ENCODE measurements at places on chromosomes 12 and 14.
A peak's percentile ranks its signal among the peaks of the same experiment; 100 is the strongest.

- no peak for DNase-seq
Measured at GRCh38 chr14:55129086-55129427, at the start of gene LGALS3. Gene LGALS3 (plus strand): TSS chr14:55129252. CDS start chr14:55137374, 8,122 bp downstream.

DNA sequence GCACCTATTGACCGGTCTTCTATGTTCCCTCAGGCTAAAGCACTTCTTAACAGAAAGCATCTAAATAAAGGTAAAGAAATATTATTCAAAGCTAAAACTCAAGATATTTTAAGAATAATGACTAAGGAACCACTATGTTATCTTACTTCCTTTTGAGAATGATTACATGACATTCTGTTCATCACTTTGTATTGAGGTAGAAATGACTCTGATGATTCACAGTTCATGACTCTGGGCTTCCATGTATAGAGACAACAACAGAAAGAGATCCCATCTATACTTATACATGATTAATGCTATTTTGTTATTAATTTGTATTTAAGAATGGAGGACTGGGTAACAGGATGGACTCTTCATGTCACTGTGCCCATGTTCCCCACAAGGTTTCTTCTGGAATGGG, 218.3 kb upstream of the OR4E1 start:
- no peak for DNase-seq

GRCh38 chr14:78018283-78018682, 151.9 kb upstream of the NRXN3 start:
- DNase-seq: no peak

- DNase-seq: no peak
Measured at GRCh38 chr14:103862393-103862782, 15.0 kb upstream of the PPP1R13B start.

- no peak for DNase-seq
Measured at GRCh38 chr14:24439830-24440605, 2.6 kb downstream of the SDR39U1 start.

DNA sequence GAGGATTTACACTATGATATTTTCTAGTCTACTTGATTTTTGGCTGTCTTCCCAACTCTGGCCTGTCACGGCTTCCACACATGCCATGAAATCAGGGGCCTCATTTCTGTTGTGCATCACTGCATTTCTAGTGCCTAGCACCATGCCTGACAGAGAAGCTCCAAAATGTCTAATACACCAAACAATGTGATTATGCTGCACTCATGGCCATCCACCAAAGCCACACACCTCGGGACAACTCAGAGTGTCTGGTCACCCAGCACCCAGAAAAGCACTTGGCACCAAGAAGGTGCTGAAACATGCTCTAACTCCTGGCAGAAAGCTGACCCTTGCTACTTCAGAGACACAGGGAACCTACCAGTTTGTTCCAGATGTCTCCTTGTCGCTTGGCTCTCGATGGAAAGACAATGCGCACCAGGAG, 11.3 kb downstream of the GCN1 start:
- no peak for DNase-seq

DNA sequence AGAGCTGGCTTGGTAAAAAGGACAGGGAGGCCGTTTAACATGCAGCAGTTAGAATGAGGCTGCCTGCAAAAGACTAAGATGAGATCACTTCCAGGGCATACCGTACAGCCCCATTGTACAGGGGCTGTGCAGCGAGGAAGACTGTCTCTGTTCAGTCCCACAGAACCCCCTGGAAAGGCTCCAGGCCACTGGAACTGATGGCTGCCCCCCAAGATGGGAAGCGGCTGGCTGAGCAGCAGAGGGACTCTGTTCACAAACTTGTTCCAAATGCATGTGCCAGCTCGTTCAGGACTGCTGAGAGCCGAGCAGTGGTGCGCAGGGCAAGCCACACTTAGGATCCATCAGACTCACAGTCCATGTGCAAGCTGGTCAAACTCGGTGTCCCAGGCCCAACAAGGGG, 82.9 kb downstream of the CHGA start:
- no peak for DNase-seq

GRCh38 chr14:81625343-81625742, 91.7 kb upstream of the SEL1L start:
- no peak for DNase-seq

DNA sequence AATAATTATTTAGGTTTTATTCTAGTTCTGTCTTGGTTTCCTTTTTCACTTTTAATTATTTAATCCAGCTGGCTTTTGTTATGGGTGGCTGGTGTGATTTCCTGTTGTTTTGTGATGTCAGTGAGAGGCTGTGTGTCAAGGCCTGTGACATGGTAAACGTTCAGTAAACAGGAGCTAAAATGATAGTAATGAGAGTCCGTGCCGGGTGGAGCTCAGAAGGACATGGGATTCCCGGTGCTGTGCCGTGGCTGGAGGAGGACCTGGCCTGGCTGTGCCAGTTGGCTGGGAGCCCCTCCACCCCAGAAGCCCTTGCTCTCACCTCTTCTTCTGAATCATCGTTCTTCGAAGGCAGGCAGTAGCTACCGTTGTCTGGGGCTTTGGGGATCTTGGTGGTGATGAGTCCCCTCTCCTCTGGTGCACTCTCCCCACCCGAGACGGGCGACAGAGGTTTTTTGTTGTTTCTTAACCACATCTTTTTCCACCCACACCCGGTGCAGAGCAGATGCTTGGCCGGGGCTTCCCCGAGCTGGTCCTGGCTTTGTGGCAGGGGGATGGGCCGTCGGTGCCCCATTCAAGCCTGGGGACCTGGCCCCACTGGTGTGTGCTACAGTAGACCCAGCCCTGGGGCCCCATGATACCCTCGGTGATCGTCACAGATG, 29.1 kb downstream of the SH2B3 start:
- DNase-seq: peak; percentile 77

- no peak for DNase-seq
Measured at GRCh38 chr12:94994312-94994711, 9.2 kb downstream of the NDUFA12 start.

DNA sequence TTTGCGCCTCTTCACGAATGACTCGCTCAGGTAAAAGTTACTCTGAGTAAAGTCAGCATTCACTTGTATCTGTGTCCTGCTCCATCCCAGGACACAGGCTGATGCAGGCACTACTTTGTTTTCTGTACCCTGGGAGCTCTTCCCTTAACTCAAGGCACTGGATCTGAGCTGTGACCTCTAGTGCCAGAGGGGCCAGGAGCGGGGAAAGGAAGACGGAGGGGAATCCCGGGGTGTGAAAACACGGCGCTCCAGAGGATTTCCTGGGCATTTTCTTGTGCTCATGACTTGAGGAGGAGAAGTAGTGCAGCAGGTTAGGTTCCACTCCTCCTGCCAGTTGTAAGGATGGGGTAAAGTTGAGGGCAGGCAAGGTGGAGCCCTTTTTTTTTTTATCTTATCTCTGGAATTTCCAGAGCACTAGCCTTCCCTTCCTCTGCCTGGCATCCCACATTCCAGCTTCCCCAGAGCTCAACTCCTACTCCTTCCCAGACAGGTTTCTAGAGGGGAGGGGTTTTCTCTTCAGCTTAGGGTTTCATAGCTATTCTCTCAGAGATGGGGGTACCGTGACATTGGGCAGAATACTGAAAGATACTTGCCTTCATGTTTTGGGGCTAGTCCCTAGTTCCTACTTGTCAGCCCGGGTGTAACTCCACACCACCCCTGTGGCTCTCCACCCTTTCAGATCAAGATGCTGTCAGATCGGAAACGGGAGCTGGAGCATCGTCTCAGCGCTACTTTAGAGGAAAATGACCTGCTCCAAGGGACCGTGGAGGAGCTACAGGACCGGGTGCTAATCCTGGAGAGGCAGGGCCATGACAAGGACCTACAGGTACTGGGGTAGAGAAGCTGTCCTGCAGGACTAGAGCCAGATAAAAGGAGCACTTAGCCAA, 52.3 kb downstream of the RAB35 start:
- DNase-seq: no peak

GRCh38 chr14:92449404-92450181, 64.0 kb upstream of the RIN3 start:
- no peak for DNase-seq

DNA sequence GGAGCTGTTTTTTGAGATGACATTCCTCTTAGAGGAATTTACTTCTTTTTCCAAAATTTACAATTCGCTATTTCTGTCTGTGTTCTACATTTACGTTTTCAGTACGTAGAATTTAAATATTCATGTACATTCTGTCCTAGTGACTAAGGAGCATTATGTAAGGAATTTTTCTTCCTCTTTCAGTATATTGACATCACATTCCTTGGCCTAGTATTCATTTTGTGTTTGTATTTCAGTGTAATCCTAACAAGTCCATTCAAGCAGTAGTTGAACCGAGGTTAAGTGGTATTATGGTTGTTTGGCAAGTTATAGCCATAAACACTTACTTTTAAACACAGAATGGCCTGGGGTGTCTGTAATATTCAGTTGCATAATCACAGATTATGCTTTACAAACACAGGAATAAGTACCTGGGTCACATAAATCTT, 465.2 kb downstream of the PCNX1 start:
- no peak for DNase-seq

- no peak for DNase-seq
Measured at GRCh38 chr14:64826333-64826732, 53.4 kb downstream of the SPTB start.

GRCh38 chr14:59358102-59358501, 107.1 kb downstream of the GPR135 start:
- no peak for DNase-seq

DNA sequence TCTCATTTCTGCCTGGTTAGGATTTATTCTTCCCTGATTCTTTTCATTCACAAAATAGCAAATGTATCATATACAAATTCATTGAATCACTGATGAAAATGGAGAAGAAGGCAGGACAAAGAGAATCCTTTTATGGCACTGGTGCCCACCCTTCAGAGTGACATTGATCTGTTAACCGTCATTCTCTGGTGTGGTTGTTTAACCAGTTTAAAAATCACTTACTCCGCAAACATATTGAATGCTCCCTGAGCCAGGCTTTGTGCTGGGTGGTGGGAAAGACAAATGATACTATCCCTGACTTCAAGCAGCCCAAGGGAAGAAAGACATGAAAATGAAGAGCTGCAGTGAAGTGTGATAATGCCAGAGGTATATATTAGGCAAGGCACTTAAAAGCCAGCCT, 187.5 kb upstream of the SLC38A2 start:
- no peak for DNase-seq

- DNase-seq: no peak
Measured at GRCh38 chr12:116777245-116777644, 39.1 kb downstream of the RNFT2 start.

- DNase-seq: no peak
Measured at GRCh38 chr12:115574826-115575225, 702.7 kb downstream of the MED13L start.

DNA sequence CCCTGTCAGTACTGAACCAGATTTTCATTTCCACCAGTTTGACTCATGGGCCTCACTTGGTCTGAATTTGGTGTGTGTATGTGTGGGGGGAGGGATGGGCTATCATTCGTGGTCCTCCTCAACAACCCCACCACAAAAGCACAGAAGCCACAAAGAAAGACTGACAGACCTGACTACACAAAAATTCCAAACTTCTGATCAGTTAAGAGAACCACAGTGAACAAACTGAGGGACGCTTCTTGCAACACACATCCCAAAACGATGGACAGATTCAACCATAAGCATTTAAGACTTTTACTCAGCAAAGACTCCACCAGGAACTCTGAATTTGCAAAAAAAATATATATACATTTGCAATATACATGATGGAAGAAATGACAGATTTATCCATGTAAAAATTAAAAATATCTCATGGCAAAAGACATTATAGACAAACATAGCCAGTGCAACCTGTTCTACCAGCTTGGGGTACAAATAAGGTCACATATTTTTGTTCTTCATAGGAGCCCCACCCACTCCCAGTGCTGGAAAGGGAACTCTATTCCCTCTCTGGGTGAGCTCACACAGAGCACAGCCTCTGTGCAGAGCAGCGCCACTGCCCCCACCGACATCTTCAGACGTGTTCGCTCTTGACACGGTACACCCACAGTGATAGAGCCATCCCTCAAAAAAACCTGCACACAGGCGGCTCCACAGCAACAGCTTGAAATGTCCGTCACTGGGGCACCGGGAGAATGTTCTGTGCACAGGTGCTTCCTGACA, 49.7 kb downstream of the JAG2 start:
- no peak for DNase-seq

DNA sequence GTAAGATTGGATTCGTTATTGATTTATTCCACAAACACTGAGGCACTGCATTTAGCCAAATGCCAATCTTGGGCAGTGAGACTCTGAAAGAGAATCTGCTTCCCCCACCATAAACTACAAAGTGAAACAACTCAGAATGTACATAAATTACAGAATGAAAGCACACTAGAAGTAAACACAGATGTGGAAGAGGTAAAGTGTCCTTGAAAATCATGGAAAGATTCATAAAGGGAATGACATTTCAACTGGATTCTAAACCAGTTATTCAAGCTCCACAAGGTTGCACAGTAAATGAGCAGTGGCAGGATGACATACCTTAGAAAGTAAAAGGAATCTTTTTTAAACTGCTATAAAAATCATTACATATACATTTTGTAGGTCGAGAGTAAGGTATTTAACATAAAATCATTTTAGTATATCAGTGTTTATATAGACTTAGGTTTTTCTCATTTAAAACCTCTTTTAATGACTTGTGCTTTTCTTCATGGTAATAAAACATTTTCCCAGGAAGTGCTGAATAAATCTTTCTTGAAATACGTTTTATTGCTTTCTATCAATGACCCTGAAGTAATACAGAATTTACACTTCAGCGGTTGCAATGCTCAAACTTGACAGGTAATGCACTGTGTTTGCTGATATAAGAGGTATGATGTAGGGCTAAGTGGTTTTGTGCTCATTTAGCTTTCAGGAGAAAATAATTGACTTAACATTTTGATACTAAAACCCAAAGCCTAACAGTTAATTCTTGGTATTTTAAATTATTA, 270.6 kb downstream of the NAV3 start:
- no peak for DNase-seq

DNA sequence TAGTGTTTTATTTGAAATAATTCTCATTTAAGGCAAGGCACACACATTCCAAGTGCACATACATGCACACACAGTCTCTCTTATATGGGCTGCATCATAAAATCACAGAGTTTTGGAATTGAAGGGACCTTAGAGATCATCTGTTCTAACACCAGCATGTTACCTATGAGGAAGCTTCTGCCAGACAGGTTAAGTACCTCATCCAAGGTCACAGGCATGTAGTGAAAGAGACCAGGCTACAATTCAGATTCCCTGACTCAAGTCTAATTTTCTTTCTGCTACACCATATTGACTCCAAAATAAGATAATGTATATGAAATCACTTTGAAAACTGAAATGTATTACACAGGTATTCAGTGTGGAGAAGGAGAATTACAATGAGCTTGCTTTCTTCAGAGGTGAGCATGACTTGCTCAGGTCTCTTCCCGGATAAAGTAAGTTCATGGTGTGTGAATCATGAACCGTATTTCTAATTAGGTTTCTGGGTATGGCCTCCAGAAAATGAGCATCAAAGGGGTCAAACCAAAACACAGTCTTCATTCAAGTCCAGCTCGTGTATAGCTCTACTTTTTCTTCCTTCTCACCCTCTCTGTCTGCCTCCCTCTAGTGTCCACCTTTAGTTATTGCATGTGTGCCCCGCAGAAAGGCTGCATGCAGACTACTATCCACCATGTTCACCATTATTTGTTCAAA, 411.9 kb downstream of the FUT8 start:
- DNase-seq: peak; percentile 12

All from NK-92 treated with Interleukin-12 subunit alpha and Interleukin-12 subunit beta, amount 100 ng/mL, for 24 hours (cell line).